ENCODE measurements at places on chromosomes 2 and 18.

- DNase-seq: no peak
These were observed 69.7 kb downstream of the ZNF521 start for GRCh38 chr18:25282282-25282681.

GRCh38 chr2:189698020-189698887 is 23.8 kb downstream of the ANKAR start:
- DNase-seq: peak; percentile 31

- DNase-seq: no peak
These were observed 52.6 kb upstream of the GALR1 start for GRCh38 chr18:77197073-77197472.

- DNase-seq: no peak
These were observed 106.9 kb upstream of the ITGB6 start for GRCh38 chr2:160306985-160307384.

- DNase-seq: no peak
These were observed 6.9 kb downstream of the HSBP1L1 start for GRCh38 chr18:79971211-79971952.

DNA sequence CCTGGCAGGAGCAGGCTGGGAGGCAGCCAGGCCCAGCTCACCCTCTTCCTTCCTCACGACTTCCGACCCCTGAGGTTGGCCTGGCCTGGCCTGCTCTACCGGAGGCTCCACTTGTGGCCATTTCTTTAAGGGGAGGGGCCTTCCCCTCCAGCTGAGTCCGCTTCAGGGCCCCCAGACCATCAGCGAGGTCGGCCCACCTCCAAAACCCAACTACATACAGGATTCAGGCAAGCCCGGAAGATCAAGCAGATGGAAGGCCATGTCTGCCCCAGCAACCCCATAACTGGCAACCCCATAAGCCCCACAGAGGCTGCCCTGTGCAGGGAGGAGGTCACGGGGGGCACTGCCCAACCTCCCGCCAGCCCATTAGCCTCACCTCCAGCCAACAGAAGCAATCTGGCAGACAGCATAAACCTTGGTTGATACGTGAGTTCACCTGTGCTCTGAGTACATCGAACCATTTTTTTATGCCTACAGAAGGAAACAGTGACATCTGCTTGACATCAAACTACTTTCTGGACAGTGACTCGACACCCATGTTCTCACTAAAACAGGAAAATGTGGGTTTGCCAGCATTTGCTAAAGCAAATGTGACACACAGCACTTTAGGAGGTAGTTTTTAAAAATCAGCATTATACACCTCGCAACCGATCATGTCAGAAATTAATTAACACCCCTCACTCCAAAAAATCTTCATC is 98.9 kb downstream of the EIPR1 start:
- DNase-seq: no peak

DNA sequence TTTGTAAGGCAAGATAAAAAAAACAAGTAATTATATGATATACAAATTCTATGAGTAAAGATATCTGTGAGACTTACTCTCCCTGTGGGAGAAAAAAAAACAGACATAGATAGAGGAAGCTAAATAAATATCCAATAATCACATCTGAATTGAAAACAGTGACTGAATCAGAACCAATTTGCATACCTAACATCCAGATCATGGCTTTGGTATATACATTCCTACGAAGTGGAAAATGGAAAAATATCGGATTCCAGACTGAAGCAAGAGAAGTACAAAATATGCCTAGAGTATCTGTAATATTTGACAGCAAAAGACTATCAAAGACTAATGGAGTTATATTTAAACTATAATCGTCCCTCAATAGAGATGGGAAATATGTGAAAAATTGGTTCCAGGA is 1108.1 kb upstream of the CHAC2 start:
- no peak for DNase-seq

DNA sequence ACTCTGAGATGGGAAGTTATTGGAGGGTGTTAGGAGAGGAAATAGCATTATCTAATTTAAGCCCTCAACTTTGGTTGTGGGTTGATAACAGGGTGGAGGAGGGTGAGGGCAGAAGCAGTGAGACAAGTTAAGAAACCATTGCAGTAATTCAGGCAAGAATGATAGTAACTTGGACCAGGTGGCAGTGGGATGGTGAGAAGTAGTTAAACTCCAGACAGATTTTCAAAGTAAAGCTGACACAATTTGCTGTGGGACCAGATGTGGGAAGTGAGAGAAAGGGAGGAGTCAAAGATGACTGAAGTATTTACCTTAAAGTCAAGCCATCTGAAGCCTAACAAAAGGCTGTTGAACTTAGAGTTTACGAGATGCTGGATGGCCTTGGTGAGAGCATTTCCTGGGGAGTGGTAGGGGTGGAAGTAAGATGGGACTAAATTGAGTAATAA is 163.2 kb upstream of the KLF7 start:
- no peak for DNase-seq

- DNase-seq: no peak
These were observed 12.6 kb downstream of the FTCDNL1 start for GRCh38 chr2:199838399-199838798.

- DNase-seq: no peak
These were observed 797.3 kb downstream of the BCL11A start for GRCh38 chr2:59756150-59756549.

- DNase-seq: no peak
These were observed 33.3 kb downstream of the DOCK10 start for GRCh38 chr2:225008935-225009334.

- DNase-seq: no peak
These were observed 34.9 kb downstream of the GPD2 start for GRCh38 chr2:156470975-156471583.

- DNase-seq: no peak
These were observed 31.9 kb upstream of the SOCS6 start for GRCh38 chr18:70256994-70257393.

DNA sequence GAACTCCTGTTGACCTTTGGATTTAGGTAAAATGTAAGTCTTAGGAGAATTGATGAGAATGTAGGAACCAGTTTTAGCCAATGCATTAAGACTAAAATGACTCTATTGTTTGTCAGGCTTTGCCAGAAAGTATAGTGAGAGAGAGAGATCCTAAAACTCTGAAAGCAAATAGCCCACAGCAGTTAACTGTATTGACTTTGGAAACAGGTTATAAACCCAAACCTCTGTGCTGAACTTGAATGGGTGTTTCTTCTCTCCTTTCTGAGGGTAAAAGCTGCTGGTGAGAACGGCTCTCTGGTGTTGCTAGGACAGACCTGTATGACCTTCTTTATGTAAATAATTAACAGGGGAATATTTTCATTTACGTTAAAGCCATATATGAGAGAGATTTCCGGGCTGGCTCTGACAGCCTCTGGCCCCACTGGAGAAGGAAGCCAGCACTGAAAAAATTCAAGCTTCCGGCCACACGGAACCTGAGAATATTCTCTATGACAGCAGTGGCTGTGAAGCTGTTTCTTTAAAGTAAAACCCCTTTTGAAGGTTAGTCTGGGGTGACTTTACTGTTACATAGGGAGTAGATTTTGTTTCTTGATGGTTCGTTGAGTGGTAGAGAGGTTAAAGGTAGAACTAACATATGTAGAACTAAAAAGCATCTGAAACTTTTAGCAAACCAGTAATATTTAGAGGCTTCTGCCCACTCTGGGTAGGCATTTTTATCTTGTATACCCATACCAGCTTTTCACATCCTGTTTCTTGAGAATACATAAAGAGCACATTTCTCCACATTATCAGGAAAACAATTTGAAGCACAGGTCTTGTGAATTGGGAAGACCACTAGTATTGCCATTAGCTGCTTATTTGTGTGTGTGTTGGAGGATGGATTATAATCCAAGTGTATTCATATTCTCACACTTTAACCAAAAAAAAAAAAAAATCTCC is 123.8 kb downstream of the SPTBN1 start:
- no peak for DNase-seq

GRCh38 chr2:121211251-121211650 is 73.8 kb downstream of the TFCP2L1 start:
- no peak for DNase-seq

DNA sequence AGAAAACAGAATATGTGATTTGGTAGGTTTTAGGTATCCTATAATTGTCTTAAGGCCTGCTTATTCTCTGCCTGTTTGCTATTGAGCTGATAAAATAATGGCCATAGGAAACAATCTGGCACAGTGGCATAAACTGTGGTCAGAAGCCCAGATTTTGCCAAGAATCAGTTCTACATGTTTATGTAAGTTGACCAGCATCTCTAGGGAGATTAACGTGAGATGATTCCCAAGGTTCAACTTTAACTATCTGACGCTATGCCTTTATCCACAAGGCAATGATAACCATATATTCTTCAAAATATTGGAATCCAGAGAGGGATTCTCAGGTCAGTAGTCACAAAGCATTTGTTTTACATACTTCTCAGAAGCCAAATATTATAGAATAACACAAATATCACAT is 25.6 kb downstream of the AP1S3 start:
- DNase-seq: no peak

- DNase-seq: no peak
These were observed 38.3 kb downstream of the TNS1 start for GRCh38 chr2:217964275-217965161.

- DNase-seq: no peak
These were observed 723 bp upstream of the SLC30A3 start for GRCh38 chr2:27263287-27264252.

- DNase-seq: peak; percentile 20
These were observed 137.1 kb downstream of the ZEB2 start for GRCh38 chr2:144382849-144383248.

DNA sequence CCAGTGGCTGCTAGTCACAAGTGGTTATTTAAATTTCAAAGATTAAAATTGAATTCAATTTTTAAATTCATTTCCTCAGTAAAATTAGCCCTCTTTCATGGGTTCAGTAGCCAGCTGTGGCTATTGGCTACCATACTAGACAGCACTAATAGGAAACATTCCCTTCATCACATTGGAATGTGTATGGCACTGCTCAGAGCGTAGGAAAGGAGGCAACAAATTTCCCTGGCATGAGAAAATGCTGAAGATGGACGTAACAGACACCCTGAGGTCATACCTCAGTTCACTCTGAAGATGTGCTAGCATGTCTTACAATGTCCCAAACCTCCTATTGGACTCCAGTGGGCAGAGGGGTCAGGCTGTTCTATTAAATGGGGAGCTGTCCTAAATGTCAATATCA is 96.4 kb downstream of the C1QL2 start:
- no peak for DNase-seq

DNA sequence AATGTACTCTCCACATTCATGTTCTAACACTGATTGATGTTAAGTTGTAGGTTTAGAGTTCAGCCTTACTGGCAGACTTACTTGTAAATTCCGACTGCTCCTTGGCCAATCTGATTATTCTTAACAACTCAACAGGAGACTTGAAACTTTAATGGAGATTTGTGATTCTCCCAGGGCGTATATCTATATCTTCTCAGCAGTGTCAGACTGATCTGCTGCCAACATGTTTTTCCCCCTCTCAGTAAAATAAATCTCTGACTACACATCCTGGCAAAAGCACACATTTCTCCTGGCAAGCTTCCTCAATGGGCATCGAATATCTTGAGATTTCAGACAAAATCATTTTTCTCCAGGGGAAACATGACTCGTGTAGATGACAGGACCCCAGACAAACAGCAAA is 1041.2 kb downstream of the DPP10 start:
- DNase-seq: no peak

- DNase-seq: no peak
These were observed 326.9 kb downstream of the SLC4A3 start for GRCh38 chr2:219954331-219954730.

DNA sequence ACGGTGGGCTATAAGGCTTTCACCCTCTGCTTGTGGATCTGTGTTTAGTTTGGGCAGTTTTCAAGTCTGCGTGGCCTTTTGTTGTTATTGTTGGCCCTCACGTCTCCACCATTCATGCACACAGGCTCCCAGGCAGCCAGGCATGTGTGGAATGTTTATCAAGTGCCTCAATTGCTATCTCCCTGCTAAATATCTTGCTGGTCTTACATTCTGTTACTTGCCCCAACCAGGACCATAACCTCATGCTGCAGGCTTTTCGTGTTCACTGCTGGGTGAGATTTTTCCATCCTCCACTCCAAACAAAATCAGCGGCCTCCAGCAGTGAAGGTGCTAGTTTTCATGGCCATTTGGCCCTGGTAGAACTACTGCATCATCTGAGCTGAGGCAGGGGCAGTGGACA is 63.0 kb upstream of the DSC1 start:
- DNase-seq: no peak

DNA sequence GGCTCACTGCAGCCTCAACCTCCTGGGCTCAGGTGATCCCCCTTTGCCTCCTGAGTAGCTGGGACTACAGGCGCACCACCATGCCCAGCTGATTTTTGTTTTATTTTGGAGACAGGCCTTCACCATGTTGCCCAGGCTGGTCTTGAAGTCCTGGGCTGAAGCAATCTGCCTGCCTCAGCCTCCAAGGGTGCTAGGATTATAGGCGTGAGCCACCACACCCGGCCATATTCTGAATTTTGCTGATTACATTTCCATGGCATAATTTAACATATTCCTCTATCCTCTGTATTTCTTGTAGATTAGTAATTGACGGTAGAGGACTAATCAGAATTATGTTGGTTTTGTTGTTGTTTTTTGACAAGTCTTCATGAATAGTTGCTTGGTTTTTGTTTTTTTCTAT is 50.6 kb downstream of the MEX3C start:
- DNase-seq: no peak

- no peak for DNase-seq
These were observed 294.2 kb downstream of the DYSF start for GRCh38 chr2:71747559-71747958.

DNA sequence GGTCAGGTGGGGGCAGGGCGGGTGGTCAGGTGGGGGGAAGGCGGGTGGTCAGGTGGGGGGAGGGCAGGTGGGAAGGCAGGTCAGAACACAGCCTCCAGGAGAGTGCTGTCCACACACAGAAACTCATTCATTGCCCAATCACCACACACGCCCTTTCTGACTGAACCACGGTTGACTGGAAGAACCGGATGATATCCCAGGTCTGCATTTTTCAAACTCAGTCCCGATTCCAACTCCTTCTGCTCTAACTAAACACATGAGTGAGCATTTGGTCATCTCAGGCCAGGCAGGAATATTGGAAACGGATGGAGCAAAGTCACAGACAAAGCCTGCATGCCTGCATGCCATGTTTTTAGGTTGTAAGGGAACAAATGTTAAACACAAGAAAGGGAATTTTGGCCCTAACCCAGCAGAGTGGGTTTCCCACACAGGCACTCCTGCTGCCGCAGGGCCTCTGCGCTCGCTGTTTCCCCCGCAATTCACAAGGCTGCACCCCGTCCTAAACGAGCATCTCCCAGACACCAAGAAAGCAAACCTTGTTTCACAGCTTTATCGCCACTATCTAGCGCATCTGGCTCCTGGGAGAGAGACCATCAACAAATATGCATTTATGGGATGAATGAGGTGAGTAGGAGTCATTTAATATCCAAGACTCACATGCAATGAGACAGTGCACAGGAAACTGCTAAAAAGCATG is 100.1 kb downstream of the ZNF516 start:
- no peak for DNase-seq

- no peak for DNase-seq
These were observed 29.6 kb downstream of the RHOB start for GRCh38 chr2:20476481-20476880.

DNA sequence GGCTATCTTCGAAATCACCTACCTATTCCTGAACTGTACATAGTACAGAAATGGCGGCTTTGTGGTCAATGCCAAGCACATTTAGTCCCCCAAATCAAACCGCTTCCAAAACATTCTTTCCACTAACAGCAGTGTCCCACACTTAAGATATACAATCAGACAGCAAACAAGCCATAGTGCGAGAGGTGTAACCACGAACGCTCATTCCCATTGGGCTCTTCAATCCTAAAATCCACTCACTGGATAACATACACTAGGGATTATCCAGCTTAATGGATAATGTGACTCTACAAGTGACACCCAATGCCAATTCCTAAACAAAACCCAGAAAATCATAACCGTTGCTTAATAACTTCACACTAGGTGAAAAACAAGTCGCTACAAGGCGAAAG is 2.0 kb downstream of the XPO1 start:
- DNase-seq: peak; percentile 22

Data from activated CD4-positive, alpha-beta memory T cell treated with anti-CD3 and anti-CD28 coated beads, Interleukin-2, amount 10 ng/mL, durations not matched to agents 7 days and 5 days (primary cell).